A549 (cell line): ENCODE measurements at places on chromosomes 6 and 20.

GRCh38 chr6:120945905-120946594 is 388.2 kb downstream of the TBC1D32 start:
- DNase-seq: no peak

DNA sequence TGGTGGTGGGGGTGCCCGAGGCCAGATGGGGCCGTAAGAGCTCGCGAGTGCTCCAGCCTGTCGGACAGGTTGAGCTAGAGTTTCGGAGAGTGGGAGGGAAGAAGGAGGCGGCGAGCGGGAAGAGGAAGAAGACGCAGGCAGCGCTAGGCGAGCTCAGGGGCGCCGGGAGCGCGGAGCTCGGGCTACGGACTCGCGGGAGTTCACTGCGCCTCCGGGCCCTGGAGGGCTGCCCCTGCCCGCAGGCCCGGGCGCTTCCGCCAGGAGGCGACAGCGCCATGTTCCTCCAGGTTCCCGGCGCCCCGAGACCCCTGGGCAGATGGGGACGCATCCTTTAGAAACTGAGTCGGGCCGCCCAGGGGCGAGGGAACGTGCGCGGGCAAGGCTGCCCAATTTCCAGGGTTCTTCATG is 984 bp downstream of the TFAP2C start:
- peak; percentile 83 for DNase-seq

GRCh38 chr20:3090565-3090964 is 6.0 kb upstream of the AVP start:
- no peak for DNase-seq

- no peak for DNase-seq
These were observed 1.3 kb upstream of the FNDC11 start for GRCh38 chr20:63552481-63553249.

DNA sequence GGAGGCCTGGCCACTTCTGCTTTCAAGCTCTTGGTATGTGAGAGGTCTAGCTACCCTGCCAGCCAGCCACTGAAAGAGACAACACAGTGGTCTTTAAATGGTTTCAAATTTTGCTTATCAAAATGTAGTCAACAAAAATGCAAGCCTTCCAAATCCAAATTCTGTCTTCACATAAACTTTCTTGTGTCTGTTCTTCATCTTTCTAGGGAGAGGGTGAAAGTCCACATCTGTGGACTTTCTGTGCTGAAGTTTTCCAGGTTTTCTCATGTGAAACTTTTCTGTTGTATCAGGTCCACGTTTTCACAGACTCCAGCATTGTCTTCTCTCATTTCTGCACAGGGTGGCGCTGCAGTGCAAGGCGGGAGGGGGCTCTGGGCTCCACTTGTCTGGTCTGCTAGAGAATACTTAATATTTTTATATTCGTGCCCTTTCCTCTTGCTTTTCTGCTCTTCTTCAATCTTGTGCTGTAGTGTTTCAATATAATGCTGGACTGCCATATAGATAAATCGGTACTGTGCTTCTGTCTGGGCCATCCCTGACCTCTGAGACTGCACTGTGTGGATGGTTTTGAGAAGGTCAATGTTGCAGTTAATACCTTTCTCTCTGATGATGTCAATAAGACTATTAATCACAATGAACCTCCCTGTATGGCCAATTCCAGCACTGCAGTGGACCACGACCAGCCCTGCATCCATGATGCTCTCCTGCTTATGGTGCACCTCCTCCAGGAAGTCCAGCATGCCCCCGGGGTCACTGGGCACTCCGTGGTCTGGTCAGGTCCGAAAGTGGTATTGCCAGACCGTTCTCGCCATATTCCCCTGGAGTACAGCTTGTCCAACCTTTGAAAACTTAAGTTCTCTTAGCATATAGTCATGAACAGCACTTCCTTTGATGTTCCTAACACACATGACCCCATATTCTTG is 161.6 kb upstream of the TNFAIP3 start:
- peak; percentile 33 for DNase-seq

DNA sequence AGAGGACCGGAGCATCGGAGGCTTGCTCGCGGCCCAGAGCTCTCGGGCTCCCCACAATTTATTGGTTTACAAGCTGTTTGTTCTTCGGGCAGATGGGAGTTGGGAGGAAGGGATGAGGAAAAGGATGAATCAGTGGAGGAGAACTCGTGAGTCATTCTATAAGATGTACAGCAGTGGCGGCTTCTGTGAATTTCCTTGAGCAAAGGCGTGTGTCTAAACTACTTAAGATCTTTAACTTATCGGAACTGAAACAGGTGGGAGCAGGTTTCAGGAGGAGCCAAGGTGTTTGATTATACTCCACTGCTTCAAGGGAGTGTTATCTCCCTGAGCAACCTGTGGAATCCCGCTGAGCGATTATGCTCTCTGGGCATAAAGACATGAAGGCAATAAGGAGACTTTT is 50.5 kb upstream of the IBTK start:
- peak; percentile 7 for DNase-seq

DNA sequence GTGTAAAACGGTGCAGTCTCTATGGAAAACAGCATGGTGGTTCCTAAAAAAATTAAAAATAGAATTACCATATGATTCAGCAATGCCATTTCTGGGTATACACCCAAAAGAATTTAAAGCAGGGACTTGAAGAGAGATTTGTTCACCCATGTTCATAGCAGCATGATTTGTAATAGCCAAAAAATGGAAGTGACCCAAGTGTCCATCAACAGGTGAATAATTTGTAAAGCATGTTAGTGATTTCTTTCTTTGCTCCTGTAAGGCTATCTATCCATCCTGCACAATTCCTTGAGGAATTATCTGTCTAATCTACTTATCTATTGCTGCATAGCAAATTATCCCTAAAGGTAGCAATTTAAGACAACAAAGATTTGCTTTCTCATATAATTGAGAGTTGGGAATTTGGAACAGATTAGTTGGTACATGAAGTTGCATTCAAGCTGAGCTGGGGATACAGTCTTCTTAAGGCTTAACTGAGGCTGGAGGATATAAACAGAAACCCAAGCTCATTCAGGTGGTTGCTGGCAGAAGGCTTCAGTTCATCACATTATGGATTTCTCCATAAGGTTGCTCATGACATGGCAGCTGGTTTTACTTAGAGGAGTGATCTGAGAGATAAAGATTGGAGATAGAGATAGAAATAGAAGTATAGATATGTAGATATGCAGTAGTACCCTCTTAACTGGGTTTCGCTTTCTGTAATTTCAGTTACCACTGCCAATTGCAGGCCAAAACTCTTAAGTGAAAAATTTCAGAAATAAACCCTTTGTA is 62.0 kb downstream of the IL22RA2 start:
- DNase-seq: no peak

DNA sequence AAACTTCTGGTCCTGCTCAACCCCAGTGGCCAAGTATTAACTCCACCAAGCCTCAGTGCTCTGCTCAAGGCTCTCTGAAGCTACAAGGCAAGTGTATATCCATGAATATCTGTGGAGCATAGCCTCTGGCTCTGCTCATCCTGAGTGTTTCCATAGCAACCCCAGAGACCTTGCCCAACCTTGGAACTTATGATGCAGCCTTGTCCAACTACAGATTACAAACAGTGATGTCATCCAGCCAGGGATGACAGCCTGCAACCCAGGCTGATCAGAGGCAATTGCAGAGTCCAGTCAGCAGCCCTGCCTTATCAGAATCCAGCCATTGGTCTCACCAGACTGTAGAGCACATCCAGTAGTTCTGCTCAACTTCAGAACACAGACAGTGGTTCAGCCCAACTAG is 65.5 kb upstream of the SPACA1 start:
- no peak for DNase-seq

- no peak for DNase-seq
These were observed 56.4 kb downstream of the TAF4 start for GRCh38 chr20:62009322-62009721.

DNA sequence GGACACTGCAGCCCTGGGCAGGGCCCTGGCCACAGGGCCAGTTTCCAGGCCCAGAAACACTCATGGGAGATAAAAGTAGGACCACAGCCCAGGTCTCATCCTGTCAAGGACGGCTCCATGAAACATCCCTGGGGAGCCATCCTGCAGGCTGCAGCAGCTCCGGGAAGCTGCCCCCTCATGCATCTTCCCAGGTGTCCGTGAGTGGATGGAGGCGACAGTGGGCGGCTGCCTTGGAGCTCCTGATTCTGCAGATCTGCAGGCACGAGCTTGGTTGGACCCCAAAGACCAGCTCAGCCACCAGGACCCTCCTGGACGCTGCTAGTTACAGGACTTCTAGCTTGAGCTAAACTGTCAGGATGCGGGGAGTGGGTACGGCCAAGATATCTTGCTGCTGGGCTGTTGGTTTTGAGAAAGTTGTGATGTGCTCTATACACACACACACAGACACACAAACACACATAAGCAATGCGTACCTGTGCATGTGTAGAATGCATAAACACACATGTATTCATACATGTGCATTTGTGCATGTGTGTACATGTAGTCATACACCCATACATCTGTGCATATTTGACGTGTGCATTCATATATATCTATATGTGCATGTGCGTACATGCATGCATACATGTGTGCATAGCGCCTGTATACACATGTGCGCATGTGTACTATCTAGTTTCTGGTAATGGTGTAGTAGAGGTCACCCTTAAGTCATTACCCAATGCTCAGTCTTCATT is 297.8 kb downstream of the TAF4 start:
- DNase-seq: no peak
